Anterior cingulate cortex (tissue), 58 donors: ENCODE measurements at places on chromosomes 1 and 21.

GRCh38 chr1:115764541-115764940 is 4.0 kb downstream of the CASQ2 start:
- no peak for DNase-seq

- DNase-seq: no peak
Observed at GRCh38 chr1:45843474-45843905, 40.1 kb downstream of the MAST2 start.

DNA sequence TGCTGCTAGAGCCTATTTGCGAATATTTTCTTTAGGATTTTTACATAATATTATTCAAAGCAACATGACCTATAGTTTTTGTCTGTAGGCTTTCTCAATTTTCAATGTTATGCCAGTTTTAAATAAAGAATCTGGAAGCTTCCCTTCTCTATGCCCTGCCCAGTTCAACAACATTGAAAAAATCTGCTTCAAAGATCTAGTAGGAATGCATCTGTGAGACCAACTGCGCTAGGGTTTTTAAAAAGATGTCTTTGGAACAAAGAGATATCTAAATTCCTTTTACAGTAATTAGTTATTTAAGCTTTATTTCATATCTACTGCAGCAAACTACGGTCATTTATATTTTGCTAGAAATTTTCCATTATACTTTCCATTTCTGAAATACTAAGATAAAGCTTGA is 25.7 kb downstream of the HEATR1 start:
- DNase-seq: no peak

GRCh38 chr1:9600861-9601834 is 12.4 kb downstream of the TMEM201 start:
- no peak for DNase-seq

DNA sequence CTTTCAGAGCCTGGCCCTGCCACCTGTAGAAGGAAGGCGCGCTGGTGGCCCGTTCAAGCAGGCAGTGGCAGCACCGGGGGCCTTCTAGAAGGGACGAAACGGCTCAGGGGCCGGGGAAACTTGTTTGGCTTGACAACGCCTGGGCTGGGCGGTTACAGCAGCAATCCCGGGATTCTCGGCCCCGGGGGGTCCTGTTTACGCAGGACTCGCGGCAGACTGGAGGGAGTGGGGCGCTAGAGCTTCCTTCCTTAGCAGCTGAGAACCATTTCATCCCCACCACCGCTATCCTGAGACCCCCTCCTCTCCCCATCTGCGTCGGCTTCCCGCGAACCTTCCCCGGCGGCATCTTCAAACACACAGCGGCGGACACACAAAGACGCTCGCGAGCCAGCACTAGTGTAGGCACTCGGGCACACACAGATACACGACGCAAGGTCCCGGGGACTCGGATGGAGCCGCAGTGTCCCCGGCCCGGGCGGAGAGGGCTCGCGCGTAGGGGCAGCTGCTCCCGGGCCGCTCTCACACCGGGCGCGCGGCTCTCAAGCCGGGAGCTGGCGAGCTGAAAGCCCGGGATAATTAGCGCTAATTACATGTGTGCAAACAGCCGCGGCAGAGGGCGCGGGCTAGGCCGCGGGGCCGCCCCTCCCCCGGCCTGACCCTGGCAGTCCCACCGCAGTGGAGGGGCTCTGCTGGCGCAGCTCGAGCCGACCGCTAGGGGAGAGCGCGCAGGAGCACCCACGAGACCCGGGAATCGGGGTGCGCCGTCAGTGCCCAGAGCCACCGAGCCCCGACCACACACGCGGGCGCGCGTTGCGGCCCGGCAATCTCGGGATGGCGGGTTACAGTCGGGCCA is 271.4 kb downstream of the FOXD2 start:
- no peak for DNase-seq

GRCh38 chr1:178362747-178363146 is 134.0 kb downstream of the CLEC20A start:
- no peak for DNase-seq

DNA sequence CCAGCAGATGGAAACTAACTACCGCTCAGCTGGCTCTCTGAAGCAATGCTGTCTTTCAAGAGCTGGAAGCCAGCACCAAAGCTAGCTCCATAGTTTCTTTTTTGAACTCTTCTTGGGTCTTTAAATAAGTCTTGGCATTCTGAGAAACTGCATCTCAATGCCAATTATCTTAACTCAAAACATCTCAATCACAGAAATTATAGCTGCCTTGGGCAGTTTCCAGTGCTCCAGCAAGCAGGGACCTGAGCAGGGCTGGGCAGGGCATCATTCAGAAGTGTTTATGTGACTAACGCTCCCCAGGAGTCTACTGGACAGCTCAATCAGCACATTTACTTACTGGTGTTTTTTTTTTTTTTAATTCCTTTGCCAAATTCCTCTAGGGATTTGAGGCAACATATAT is 18.3 kb upstream of the PADI4 start:
- no peak for DNase-seq

GRCh38 chr1:66938613-66939012 is 13.8 kb downstream of the MIER1 start:
- no peak for DNase-seq

DNA sequence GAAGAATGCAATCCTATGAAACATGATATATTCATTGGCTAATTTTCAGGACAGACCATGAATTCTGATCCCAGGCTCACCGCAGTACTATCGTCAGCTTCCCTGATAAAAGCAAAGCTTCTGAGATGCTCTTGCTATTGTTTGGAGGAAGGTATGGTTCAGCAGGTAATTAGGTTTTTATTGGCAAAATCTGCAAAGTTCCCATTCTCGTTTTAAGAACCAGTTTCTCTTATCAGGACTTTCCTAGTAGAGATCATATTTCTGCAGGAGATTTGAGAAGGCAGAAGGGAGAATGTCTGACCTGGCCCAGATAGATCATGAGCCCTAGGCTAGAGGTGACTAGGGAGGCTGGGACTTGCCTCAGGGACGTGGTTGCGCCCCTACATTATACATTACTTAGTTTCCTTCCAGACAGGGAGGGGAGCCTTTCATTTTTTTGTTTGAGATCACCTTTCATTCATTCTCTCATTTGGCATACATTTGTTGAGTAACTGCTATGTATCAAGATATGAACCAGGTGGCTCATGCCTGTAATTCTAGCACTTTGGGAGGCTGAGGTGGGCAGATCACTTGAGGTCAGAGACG is 108.8 kb downstream of the NRIP1 start:
- no peak for DNase-seq

GRCh38 chr1:185895208-185895900 is 161.2 kb downstream of the HMCN1 start:
- DNase-seq: no peak

DNA sequence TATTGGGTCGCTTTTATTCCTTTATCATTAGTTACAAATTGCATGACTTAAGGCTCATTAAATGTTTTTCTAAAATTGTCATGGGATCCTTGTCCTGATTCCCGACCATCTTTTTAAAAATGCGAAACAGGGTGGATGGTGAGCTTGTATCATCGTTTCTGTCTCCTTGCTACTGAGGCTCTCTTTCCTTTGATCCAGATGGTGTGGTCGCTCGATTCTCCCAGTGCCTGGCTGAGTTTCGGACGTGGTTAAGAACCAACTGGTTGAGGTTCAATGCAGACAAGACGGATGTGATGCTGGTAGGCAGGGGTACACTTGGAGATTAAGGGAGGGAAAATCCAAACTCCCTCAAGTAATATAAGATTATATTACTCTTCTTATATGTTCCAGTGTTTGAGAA is 1.2 kb downstream of the MIER1 start:
- DNase-seq: no peak

- no peak for DNase-seq
Observed at GRCh38 chr1:109537450-109538178, 2.1 kb upstream of the GPR61 start.

GRCh38 chr1:17926906-17927305 is 171.8 kb downstream of the ACTL8 start:
- no peak for DNase-seq

DNA sequence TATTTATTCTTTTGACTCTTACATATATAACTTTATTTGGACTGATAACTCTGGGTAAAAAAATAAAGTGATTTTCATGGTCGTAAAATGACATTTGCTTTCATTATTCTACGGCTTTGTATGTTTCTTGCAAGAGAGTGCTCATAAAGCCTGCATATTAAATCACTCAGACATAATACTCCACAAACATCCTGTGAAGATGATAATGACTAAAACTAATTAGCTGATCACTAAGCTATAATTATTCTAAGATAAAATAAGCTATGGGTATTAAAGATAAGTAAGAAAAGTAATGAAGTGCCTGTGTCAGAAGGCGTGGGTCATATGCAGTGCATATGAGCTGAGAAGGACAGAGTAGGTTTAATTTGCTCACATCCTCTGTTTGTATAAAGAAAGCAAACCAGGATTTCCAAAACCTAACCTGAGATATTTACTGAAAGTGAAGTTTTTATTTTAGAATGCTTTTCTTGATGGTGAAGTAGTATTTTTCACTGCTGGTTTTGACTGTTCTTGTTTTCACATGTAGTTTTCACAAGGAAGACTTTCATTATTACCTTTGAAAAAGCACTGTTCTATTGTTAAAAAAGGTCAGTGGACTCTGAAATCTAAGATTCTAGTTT is 278.8 kb downstream of the AMY1C start:
- DNase-seq: no peak

GRCh38 chr1:116457946-116458604 is 85.0 kb downstream of the ATP1A1 start:
- DNase-seq: no peak

DNA sequence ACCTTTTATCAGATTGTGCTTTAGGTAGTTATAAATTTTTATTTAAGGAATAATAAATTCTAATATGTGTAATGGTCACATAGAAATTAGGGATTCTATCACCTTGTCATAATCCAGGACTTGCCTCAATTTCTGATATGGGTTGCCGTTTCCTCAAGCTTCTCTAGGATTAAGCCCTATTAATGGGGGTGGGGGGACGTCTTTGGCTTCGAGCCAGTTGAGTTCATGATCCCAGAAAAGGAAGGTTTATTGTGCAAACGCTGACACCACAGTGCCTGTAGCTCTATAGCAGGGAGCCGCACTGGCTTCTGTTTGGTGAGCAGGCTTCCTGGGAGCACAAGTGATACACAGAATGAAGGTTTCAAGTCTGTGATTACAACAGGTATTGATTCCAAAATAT is 22.0 kb upstream of the VAMP3 start:
- no peak for DNase-seq

DNA sequence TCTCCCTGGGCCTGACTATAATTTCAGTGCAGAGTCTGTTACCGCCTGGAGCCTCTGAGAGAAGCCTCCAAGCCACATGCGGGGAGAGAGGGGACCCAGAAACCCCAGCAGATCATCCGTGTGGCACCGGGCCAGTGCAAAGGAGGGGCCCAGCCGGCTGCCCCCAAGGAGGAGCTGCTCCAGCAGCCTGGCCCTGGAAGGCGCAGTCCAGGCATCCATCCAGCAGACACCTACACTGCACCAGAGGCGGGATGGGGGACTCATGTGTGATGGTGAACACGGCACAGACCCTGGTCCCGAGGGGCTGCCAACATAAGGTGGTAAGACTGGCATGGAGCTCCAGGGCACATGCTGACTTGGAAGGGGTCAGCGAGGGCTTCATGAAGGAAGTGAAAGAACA is 39.6 kb upstream of the CLSTN1 start:
- DNase-seq: no peak

DNA sequence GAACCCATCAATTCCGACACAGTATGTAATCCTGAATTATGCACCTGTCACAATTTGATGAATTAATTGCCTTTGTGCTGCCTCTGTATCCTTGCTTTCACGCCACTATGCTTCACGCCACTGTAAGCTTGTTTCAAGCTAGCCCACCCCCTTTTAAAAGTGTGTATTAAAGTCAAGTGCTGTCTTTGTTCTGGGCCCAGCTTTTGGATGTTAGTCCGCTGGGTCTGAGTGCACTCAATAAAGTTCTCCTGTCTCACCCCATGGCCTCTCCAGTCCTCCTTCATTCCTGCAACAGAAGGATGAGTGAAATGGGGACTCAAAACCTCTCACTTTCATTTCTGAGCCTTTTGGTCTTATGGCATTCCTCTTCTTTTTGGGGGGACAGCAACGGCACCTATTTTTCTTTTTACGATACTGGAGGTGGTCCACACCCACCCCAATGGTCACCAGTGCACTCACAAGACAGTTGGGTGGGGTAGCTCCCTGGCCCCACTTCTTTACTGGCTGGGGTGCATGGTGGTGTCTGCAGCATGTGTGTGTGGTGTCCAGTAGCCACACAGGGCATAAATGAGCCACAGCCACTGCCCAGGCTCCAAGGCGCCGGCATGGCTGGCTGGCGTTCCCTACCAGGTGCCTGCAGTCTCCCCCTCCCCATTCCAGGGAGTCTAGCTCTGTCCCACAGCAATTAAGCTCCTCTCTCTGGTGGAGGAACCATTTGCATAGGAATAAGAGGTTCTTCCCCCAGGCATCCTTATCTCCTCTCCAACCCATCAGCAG is 1.8 kb downstream of the THEM4 start:
- DNase-seq: no peak

DNA sequence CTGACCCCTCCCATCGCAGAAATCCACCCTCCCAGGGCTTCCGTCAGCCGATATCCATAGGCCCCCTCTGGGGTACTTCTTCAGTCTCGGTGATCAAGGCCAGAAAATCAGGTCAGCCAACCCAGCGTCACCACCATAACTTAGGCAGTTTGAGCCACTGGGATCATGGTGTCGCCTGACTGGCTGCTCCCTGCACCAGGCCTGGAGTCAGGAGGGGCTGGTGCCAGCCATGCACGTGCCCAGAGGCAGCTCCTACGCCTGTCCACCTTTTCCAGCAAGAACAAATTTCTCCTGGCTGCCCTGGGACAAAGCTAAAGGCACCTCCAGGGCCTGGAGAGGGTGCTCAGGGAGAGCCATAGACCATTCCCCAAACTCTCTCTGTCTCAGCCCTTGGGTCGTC is 4.8 kb upstream of the CTRC start:
- DNase-seq: no peak

DNA sequence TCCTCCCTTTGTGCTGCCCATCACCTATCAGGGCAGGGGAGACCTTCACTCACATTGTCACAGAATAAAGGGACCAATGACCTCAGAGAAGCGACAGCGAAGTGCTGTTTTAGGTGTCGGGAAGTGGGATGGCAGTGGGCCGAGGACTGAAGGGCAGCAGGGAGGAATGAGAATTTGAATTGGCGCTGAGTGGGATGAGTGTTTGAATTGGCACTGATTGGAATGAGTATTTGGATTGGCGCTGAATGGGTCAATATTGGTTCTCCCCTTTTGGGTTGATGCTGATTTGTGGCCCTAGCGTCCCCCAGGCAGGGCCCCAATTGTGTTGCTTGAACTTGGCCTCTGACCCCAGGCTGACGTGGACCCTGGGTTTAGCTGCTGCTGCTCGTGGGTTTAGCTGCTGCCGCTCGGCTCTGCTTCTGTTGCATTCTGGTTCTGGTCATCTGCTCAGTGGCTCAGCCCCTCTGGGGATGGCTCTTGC is 12.4 kb upstream of the UMODL1 start:
- DNase-seq: no peak

DNA sequence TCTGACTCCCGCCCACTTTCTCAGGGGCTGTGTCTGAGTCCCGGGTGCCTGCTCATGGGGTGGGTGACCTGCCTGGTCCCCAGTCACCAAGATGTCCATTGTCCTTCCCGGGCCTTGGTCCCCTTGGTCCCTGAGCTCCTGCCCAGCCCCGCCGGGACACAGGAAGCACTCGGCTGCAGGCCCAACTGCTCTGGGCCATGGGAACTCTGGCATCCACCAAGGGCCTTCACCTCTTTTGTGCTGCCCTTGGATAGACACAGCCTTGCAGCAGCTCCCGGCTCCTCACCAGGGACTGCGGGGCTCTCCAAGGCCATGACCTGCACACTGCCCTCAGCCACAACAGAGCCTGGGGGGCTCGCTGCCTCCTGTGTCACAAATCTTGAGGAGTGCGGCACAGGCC is 22.1 kb upstream of the MX1 start:
- no peak for DNase-seq
